Trophoblast cell (in vitro differentiated cells and primary cell): ENCODE measurements at places on chromosomes 13 and 19.

GRCh38 chr13:35720690-35721554 lies 244.4 kb upstream of the MAB21L1 start:
- no peaks in the 10 kb centered on the region for H3K36me3 ChIP-seq
- DNase-seq, result peak; percentile 44
- H3K27me3 ChIP-seq, result no peaks in the 10 kb centered on the region
- H3K27ac ChIP-seq, result no peak overlapping the region
- peaks cover 18% of the 10 kb centered on the region for H3K4me1 ChIP-seq

DNA sequence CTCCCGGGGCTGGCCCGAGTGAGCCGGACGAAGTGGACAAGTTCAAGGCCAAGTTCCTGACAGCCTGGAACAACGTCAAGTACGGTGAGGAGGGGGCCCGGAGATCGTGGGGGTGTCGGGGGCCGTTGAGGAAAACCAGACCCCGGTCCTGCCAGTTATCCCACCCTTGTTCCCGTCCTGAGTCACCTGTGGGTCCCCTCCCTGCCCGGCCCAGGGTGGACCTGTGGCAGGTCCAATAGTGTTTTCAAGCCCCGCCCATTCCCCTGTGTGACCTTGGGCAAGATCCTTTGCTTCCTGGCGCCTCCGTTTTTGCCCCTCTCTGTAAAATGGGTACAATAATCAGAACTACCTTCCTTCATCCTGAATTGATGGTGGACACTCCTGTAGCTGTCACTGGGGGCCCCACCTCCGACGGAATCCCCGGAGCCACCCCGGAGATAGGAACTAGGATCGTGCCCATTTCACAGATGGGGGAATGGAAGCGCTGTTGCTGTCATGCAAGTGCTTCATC lies 593 bp downstream of the ATG4D start:
- no peak for DNase-seq
- peaks cover 14% of the 10 kb centered on the region for H3K36me3 ChIP-seq
- no peak overlapping the region for H3K27ac ChIP-seq
- H3K4me3 ChIP-seq, result peak overlapping the region; percentile 82

- H3K4me3 ChIP-seq, result no peak overlapping the region
- H3K4me1 ChIP-seq, result no peaks in the 10 kb centered on the region
- no peak overlapping the region for H3K27ac ChIP-seq
- H3K27me3 ChIP-seq, result no peaks in the 10 kb centered on the region
Measured at GRCh38 chr13:97512732-97513131, 78.8 kb downstream of the RAP2A start.

DNA sequence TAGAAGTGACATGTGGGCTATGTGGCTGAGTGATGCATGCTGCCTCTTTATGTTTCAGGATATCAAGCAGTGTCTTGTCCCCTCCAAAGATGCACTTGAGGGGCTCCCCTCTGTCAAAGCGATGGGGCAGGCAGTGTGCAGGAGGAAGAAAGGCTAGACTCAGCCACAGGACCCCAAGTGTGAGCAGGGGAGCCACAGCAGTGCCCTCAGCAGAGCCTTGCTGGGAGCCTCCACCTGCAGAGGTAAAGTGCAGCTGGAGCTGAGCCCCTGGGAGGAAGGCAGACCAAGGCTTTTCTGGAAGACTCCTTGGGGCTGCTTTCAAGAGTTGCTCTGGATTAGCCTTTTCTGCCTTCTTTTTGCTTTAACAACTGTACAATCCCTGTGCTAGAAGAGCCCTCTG lies 247.3 kb downstream of the DLEU7 start:
- no peaks in the 10 kb centered on the region for H3K27me3 ChIP-seq
- H3K36me3 ChIP-seq, result no peaks in the 10 kb centered on the region
- H3K4me3 ChIP-seq, result no peak overlapping the region
- DNase-seq, result no peak

DNA sequence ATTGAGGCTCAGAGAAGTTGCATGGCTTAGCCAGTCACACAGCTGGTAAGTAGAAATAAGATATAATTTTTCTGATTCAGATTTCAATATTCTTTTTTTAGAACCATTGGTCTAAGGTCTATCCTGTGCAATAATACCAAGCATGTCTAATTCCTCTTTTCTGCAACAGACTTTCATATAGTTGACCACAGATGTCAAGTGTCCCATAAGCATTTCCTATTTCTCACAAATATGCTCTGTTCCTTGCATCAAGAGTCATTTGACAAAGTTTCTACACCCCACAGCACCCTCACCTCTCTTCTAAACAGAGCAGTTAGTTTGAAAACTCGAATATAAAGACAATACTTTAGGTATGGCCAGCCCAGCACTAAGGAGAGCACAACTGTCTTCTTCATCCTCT lies 26.8 kb upstream of the SACS start:
- H3K4me3 ChIP-seq, result no peak overlapping the region
- no peak overlapping the region for H3K27ac ChIP-seq
- no peak for DNase-seq

DNA sequence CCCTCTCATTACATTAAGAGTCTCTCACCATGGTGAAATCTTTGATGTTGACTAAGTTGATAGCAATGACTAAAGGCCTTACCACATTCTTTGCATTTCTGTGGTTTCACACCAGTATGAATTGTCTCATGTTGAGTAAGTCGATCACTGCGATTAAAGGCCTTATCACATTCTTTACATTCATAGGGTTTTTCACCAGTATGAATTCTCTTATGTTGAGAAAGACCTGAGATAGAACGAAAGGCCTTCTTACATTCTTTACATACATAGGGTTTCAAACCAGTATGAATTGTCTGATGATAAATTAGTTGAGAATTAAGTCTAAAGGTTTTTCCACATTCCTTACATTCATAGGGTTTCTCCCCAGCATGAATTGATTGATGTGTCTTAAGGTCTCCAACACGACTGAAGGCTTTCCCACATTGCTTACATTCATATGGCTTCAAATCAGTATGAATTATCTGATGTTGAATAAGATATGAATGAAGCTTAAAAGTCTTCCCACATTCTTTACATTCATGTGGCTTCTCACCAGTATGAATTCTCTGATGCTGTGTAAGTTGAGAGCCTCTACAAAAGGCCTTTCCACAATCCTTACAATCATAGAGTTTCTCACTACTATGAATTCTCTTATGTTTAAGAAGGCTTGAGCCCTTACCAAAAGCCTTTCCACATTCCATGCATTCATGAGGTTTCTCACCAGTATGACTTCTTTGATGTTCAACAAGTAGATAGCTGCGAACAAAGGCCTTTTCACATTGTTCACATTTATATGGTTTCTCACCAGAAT lies 45.6 kb downstream of the ZNF283 start:
- no peak overlapping the region for H3K4me3 ChIP-seq
- H3K27ac ChIP-seq, result no peak overlapping the region
- H3K4me1 ChIP-seq, result no peaks in the 10 kb centered on the region
- no peaks in the 10 kb centered on the region for H3K27me3 ChIP-seq
- DNase-seq, result peak; percentile 31
- no peaks in the 10 kb centered on the region for H3K36me3 ChIP-seq

GRCh38 chr19:55508120-55508519 lies 19.9 kb downstream of the SSC5D start:
- no peak overlapping the region for H3K27ac ChIP-seq
- no peak for DNase-seq
- no peak overlapping the region for H3K4me3 ChIP-seq
- H3K36me3 ChIP-seq, result peaks cover 7% of the 10 kb centered on the region
- H3K27me3 ChIP-seq, result peaks cover 2% of the 10 kb centered on the region

DNA sequence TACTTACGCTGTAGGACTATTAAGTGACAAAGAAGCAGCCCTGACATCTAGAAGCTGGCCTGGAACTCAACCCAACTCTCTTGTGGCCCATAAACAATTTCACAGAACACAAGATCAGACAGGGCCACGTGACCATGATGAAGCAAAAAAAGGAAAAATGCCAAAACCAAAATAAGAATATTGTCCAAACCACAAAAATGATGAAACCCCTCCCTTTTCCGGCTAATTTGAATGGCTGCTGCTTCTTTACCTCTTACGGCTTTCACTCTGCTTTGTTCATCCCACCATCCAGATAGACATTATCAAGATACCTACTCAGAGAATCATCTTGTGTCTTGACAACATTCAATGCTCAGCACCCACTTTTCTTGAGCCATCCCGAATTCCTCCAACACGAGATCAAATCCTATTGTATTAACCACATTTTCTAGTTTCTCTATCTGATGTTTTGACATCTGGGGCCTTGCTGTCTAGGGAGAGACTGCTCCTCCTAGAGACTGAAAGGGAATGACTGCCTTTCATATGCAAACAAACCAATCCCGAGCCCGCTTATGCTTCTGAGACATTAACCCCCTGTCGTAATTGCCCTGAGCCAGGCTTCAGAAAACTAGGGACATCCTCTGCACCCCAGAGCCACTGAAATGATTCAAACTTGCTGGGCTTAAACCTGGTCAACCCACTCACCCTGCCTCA lies 186.3 kb downstream of the TDRD3 start:
- H3K27me3 ChIP-seq, result no peaks in the 10 kb centered on the region
- DNase-seq, result no peak

- no peaks in the 10 kb centered on the region for H3K4me1 ChIP-seq
- no peak overlapping the region for H3K27ac ChIP-seq
- H3K27me3 ChIP-seq, result no peaks in the 10 kb centered on the region
- peaks cover 2% of the 10 kb centered on the region for H3K36me3 ChIP-seq
- DNase-seq, result no peak
Measured at GRCh38 chr13:31365630-31366029, 165.9 kb downstream of the B3GLCT start.

DNA sequence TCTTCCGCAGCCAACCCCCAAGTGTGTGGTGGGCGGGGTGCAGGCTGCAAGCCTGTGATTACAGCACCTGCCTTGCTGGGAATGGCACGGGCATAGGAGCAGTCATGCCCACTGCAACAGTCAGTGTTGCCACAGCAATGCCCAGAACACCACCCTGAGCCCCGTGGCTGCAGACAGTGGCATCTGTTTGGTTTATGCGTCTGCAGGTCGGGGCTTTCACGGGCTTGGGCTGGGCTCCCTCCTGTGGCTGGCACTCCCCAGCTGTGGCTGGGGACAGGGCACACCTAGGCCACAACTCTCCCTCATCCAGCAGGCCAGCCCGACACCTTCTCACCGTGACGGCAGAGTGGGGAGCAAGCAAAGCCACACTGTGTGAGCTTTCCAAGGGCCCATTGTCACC lies 115.3 kb upstream of the C1QTNF9B start:
- no peaks in the 10 kb centered on the region for H3K36me3 ChIP-seq
- no peak for DNase-seq
- no peak overlapping the region for H3K4me3 ChIP-seq
- H3K4me1 ChIP-seq, result peaks cover 6% of the 10 kb centered on the region
- no peaks in the 10 kb centered on the region for H3K27me3 ChIP-seq

DNA sequence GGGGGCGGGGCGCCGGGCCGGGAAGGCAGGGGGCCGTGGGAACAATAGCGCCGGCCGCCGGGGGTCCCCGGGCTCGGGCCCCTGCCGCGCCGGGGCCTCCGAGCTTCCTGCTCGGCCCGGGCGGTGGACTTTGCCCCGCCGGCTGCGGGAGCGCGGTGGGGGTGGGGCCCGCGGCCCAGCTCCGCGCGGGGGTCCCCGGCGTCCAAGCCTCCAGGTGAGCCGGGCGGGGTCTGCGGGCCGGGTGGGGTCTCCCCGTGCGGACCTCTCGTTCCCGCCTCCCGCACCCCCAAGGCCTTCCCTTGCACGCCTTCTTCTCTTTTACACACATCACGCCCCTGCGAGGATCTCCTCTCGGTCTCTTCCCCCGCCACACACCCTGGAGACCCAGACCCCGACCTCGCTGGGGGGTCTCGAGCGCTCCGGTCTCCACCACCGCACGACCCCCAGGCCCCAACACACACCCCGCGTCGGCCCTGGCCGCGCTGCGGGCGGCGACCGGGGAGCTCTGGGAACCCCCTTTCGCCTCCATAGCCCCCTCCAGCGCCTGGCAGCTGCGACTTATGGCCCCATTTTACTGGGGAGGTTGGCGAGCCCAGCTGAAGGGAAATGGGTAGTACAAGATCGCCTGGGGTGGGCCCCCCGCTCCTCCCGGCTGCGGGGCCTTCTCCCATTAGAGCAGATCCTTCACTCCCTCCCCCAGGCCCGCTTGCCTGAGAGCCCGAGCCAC lies 711 bp downstream of the CAMSAP3 start:
- no peak for DNase-seq
- H3K27me3 ChIP-seq, result no peaks in the 10 kb centered on the region

- H3K4me1 ChIP-seq, result no peaks in the 10 kb centered on the region
- H3K4me3 ChIP-seq, result no peak overlapping the region
- DNase-seq, result no peak
- H3K27me3 ChIP-seq, result no peaks in the 10 kb centered on the region
Measured at GRCh38 chr13:112042496-112042895, 24.5 kb upstream of the SOX1 start.
